ENCODE measurements at places on chromosomes 7 and 10. TPM values are rescaled to one million over a fixed set of nuclear protein-coding genes. Genes with fewer than 3 reads are reported as not detected.

MMRN2 gene
- total RNA-seq = 14.9 TPM

ATOH7 gene
- not detected for total RNA-seq

NEUROG3 gene
- total RNA-seq = not detected

CUBN gene
- 10.6 TPM for total RNA-seq

DDC gene
- total RNA-seq = 2.5 TPM

DYDC1 gene
- total RNA-seq = 1.4 TPM

TAS2R41 gene
- not detected for total RNA-seq

UBTD1 gene
- total RNA-seq = 11.3 TPM

ASZ1 gene
- not detected for total RNA-seq

ADAM22 gene
- 178 TPM for total RNA-seq

LARP4B gene
- 28.2 TPM for total RNA-seq

ELFN1 gene
- total RNA-seq = 7.8 TPM

GIMAP1 gene
- 6.0 TPM for total RNA-seq

SEM1 gene
- total RNA-seq = 71.6 TPM

RHOBTB1 gene
- 18.1 TPM for total RNA-seq

RNF133 gene
- 1.2 TPM for total RNA-seq

SCRN1 gene
- total RNA-seq = 144 TPM

TAS2R16 gene
- not detected for total RNA-seq

EGR2 gene
- total RNA-seq = 12.0 TPM

SPDYE16 gene
- not detected for total RNA-seq

PRRT4 gene
- total RNA-seq = 6.7 TPM

CYP2C19 gene
- total RNA-seq = not detected

HOXA4 gene
- 1.4 TPM for total RNA-seq

SYT15B gene
- 2.7 TPM for total RNA-seq

SPDYE1 gene
- total RNA-seq = not detected

FGFR2 gene
- total RNA-seq = 163 TPM

GCC1 gene
- total RNA-seq = 11.3 TPM

SMKR1 gene
- 2.9 TPM for total RNA-seq

LIPJ gene
- total RNA-seq = 0.28 TPM

CCL24 gene
- total RNA-seq = not detected

INMT gene
- 11.6 TPM for total RNA-seq

SLC13A1 gene
- not detected for total RNA-seq

CYP3A7 gene
- 1.3 TPM for total RNA-seq

RBM20 gene
- 1.1 TPM for total RNA-seq

SLC18A2 gene
- 1.9 TPM for total RNA-seq

GHRHR gene
- 4.4 TPM for total RNA-seq

CYP2C18 gene
- not detected for total RNA-seq

CH25H gene
- total RNA-seq = 2.1 TPM

PHYHIPL gene
- 40.1 TPM for total RNA-seq

ING3 gene
- 25.8 TPM for total RNA-seq

XRCC2 gene
- total RNA-seq = 4.5 TPM
